ENCODE measurements at places on chromosomes 2 and 18.

- no peak for DNase-seq
These were observed 19.3 kb downstream of the TRABD2A start for GRCh38 chr2:84861539-84861938.

DNA sequence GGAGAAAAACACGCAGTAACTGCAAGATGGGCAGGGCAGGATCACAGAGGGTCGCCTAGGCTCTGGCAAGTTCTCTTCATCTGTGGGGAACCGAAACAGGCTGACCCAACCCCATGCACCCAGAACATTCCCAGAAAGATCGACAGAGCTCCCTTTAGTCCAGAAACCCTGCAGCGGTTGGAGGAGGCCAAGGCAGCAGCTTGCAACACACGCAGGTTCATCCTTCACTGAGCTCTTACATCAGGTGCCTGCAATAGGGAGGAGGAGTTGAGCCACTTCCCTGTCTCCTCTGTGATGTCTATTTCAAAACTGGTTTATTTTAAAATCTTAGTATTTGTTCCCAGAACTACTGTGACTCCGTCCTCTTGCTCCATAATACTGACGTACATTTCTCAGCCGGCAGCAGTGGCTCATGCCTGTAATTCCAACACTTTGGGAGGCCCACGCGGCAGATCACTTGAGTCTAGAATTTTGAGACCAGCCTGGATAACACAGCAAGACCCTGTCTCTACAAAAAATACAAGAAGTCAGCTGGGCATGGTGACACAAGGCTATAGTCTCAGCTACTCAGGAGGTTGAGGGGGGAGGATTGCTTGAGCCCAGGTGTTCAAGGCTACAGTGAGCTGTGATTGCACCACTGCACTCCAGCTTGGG is 11.5 kb upstream of the SLC11A1 start:
- no peak for DNase-seq

- DNase-seq: no peak
These were observed 231.5 kb downstream of the SLC8A1 start for GRCh38 chr2:40220177-40220925.

- no peak for DNase-seq
These were observed 730.9 kb upstream of the ID2 start for GRCh38 chr2:7951001-7951400.

GRCh38 chr2:230932556-230933511 is 7.8 kb upstream of the GPR55 start:
- DNase-seq: no peak

Measured in NCI-H187 (cell line).